ENCODE measurements at places on chromosomes 1 and 21.
A peak's percentile ranks its signal among the peaks of the same experiment; 100 is the strongest.

DNA sequence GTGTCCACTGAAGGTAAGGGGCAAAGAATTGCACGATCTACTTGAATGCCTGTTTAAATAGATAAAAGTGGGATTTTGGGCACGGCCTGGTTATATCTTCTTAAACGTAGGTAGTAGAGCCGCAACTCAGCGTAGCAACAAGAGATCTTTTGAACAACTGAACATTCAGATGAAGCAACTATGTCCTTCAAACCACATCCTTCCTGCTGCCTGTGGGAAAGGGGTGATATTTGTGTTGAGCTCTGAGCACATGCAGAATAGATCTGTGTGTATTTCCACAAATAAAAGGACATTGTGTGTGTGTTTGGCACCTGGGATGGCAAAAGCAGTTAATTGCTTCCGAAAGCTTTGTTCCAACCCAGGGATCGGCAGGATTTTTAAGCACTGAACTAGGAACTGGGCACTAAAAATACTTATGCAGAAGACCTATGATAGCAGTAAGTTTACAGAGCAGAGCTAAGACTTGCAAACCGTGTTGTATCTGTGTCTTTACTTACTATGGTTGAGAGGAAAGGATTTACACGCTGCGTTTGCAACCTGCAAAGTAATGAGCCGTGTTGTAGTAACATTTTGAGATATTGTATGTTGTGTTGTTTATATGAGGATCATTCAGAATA lies 333.4 kb downstream of the CHRM3 start:
- H3K36me3 ChIP-seq, result no peaks in the 10 kb centered on the region
- no peaks in the 10 kb centered on the region for H3K27me3 ChIP-seq
- peaks cover 51% of the 10 kb centered on the region for H3K4me1 ChIP-seq
- DNase-seq, result peak; percentile 32

GRCh38 chr1:153358691-153358975 lies 979 bp downstream of the S100A9 start:
- H3K27ac ChIP-seq, result no peak overlapping the region
- no peaks in the 10 kb centered on the region for H3K36me3 ChIP-seq
- no peak overlapping the region for H3K4me3 ChIP-seq
- peaks cover 21% of the 10 kb centered on the region for H3K27me3 ChIP-seq

DNA sequence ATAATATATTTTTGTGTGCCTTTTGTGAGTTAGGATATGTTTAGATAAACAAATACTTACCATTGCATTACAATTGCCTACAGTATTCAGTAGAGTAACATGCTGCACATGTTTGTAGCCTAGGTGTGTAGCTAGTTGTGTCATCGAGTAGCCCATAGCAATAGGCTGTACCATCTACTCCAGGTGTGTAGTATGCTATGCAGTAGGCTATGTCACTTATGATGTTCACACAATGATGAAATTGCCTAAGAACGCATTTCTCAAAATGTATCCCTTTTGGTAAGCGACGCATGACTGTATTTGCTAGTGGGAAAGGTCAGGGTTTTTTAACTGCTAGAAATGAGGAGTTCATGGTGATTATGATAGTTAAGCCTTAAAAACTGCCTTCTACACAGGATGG lies 30.0 kb upstream of the B3GALT5 start:
- H3K4me3 ChIP-seq, result no peak overlapping the region
- H3K36me3 ChIP-seq, result no peaks in the 10 kb centered on the region
- no peak overlapping the region for H3K27ac ChIP-seq
- DNase-seq, result no peak
- H3K27me3 ChIP-seq, result peaks cover 3% of the 10 kb centered on the region
- H3K4me1 ChIP-seq, result no peaks in the 10 kb centered on the region

- no peak overlapping the region for H3K4me3 ChIP-seq
- no peaks in the 10 kb centered on the region for H3K36me3 ChIP-seq
These were observed 265.5 kb downstream of the TRABD2B start for GRCh38 chr1:47731730-47732129.

- H3K36me3 ChIP-seq, result no peaks in the 10 kb centered on the region
- no peaks in the 10 kb centered on the region for H3K27me3 ChIP-seq
- H3K4me3 ChIP-seq, result no peak overlapping the region
- DNase-seq, result no peak
- no peak overlapping the region for H3K27ac ChIP-seq
These were observed 45.5 kb downstream of the EPS15 start for GRCh38 chr1:51473331-51474115.

- no peaks in the 10 kb centered on the region for H3K36me3 ChIP-seq
- no peak overlapping the region for H3K27ac ChIP-seq
- no peak for DNase-seq
These were observed 85.5 kb upstream of the BARHL2 start for GRCh38 chr1:90802622-90803021.

Data from T-cell (primary cell).